ENCODE measurements at places on chromosomes 16 and 17.

- no peak for DNase-seq
Measured at GRCh38 chr17:34377078-34377823, 14.2 kb upstream of the CCL1 start.

GRCh38 chr16:85301231-85301630 lies 189.0 kb upstream of the CIBAR2 start:
- no peak for DNase-seq

DNA sequence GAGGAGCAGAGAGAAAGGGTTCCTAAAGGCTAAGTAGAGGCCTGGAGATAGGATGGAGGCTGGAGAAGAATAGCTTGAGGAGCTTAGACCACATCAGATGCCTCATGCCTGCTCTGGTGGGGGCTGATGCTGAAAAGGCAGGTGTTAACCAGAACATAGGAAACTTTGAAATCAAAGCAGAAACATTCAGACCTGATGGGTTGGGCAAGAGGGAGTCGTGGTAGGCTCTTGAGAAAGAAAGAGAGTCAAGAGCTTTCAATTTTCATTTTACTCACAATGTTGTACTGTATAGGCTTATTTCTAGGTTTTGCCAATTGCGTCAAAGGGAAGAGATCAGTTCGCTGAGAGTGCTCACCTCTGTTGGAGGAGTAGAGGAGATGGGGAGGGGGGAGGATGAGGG lies 406.6 kb upstream of the SALL1 start:
- DNase-seq = no peak

DNA sequence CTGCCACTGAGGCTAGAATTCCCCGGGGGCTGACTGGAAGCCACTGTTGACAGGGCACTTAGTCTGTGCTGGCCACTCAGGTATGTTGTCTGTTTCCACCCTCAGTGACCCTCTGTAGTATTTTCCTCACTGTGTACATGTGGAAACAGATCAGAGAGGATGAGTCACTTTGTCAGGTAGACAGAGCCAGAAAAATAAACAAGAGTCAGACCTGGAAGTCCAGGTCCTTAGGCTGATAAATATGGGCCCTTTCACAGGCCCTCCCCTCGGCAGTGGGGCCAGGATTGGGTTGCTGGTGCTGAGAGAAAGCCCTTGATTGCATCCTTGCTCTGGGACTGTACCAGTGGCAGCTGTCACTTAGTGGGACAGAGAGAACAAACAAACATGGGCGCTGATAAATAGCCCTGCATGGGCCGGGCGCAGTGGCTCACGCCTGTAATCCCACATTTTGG lies 21.3 kb downstream of the PGS1 start:
- DNase-seq = no peak

GRCh38 chr17:2897605-2898004 lies 101.4 kb downstream of the RAP1GAP2 start:
- no peak for DNase-seq

- DNase-seq = no peak
Measured at GRCh38 chr16:56019274-56019673, 144.1 kb upstream of the CES5A start.

DNA sequence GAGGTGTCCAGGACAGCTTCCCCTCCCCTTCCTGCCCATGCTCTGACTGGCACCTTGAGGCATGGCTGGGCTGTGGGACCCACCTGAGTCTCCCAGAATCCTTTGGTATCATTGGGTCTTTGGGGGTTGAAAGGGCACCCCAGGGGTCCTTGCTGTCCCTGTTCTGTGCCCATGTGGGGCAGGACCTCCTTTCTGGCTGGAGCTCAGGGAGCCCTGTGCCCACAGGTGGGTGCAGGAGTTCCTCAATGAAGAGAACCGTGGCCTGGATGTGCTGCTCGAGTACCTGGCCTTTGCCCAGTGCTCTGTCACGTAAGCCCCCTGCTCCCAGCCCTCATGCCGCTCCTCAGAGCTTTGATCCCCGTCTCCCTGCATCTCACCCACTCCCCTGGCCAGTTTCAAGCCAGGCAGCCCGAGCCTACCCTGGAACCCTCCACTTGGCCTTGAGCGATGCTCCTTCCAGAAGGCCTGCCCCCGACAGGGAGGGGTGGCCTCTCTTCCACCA lies 11.8 kb downstream of the FMNL1 start:
- DNase-seq = no peak

DNA sequence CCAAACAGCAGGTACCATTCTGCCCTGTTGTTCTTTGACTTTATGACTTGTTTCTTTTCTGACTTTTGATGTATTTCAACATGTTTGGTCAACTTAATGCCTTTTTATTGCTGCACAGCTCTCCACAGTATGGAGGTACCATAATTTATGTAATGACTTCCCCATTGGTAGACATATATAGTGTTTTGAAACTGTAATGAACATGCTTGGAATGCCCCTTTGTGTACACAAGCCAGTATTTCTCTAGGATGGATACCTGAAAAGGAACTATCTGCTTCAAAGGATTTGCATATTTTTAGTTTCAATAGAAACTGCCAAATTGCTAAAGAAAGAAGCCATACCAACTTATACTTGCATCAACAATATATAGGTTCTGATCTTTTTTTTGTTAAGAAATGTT lies 66.1 kb downstream of the NOG start:
- DNase-seq = no peak

- no peak for DNase-seq
Measured at GRCh38 chr17:67119102-67119501, 74.7 kb downstream of the CACNG1 start.

DNA sequence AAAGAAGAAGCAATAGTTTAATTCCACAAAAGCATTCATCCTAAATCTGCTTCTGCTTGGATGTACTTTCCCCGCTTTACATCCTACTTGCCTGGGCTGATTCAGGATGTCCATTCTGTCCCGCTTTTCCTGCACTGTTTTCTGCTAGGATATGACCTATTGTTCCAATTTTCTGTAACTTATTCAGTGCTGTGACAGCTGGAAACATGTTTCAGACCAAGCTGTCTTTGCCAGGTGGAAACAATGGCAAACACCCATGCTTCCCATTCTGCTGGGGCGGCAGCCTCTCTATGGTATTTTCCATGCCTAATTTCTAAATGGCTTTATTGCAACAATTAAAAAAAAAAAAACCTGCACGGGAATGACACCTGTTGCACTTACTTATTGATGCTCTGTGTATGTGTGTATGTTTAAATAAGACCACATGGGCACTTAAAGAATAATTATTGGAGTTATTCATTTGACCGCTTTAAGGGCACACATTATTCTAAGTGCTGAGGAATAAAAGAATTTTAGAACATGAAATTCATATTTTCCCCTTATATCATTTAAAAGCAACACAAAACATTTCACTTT lies 21.0 kb downstream of the COQ7 start:
- no peak for DNase-seq

DNA sequence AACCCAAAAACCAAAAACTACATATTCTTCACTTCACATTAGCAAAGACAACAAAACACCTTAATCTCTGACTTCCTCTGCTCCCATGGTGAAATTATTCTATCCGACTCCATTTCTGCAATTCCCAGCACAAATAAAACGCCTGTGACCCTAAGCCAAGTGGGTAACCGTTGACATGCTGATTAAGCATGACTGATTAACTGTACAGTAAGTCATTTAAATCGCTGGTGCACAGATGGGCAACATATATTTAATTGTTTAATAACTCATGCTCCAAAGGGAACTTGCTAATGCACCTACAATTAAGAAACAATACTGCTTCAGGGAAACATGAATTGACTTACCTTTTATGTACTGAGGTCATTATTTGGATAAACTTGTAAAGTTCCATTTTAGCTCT lies 436.7 kb downstream of the KIF2B start:
- DNase-seq = no peak

DNA sequence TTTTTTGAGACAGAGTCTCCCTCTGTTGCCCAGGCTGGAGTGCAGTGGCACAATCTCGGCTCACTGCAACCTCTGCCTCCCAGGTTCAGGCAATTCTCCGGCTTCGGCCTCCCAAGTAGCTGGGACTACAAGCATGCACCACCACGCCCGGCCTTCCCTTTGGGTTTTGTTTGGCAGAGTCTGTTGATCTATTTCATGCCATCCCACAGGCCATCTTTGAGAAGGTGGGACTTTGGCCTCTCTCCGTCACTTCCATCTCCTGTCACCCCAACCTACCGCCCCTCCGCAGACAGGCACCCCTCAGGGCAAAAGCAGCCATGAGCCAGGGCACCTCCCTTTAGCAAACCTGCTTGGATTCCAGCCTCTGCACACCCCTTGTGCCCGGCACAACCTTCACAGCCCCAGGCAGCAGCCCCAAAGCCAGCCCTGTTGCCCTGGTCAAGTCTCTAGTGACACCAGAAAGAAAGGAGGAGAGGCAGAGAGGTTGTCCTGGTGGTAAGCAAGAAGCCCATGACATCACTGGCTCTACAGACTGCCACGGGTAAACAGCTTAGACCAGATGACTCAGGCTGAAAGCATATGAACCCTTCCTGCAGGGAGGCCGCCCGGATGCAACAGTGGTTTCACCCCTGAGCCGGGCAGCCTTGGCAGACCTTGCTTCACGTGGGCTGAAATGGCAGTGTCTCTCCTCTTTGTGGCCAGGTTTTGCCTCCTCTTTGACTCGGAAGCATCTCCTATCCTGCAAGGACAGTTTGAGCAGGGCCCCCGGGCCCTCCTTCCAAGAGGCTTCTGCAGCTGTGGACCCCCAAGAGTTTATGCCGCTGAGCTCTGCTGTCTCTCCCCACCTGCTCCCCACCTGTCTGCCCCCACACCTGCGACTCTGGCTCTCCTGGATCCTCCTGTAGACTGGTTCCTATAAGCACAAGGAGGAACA lies 8.1 kb upstream of the TIMP2 start:
- DNase-seq = no peak

- DNase-seq = no peak
Measured at GRCh38 chr17:59365383-59365981, 34.0 kb downstream of the YPEL2 start.

GRCh38 chr16:66440271-66440802 lies 13.2 kb downstream of the BEAN1 start:
- DNase-seq = no peak

- DNase-seq = peak; percentile 63
Measured at GRCh38 chr16:85350973-85351372, 238.7 kb upstream of the CIBAR2 start.

GRCh38 chr17:27403480-27404005 lies 52.7 kb upstream of the KSR1 start:
- no peak for DNase-seq

DNA sequence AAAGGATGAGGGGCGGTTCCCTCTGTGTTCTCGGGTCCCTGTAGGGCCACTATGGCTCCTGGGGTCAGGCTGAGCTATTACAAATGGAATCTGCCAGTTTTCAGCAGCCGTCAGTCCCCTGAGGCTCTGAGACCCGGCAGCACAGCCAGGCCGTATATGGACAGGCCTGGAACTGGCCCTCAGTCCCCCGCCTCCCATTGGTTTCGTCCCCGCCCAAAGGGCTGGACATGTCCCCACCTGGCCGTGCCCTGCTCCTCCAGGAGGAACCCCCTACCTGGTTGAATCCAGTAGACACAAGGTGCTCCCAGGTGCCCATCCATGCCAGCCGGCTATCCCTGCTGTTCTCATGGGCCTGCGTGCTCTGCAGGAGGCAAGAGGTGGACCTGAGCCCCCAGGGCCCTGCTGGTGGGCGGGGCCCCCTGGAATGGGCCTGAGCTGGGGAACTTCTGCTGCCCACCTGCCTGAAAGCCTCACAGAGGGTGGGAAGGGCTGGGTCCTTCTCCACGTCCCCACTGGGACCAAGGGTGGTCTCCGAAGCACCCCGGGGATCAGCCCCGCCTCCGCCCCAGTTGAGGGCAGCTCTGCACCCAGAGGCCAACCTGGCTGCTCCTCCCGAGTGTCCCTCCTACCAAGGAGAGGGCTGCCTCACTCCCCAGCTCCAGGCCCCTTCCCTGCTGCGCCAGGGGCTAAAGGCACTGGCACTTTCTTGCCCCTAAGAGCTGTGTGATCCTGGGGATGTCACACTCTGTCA lies 16.8 kb downstream of the VASN start:
- no peak for DNase-seq

DNA sequence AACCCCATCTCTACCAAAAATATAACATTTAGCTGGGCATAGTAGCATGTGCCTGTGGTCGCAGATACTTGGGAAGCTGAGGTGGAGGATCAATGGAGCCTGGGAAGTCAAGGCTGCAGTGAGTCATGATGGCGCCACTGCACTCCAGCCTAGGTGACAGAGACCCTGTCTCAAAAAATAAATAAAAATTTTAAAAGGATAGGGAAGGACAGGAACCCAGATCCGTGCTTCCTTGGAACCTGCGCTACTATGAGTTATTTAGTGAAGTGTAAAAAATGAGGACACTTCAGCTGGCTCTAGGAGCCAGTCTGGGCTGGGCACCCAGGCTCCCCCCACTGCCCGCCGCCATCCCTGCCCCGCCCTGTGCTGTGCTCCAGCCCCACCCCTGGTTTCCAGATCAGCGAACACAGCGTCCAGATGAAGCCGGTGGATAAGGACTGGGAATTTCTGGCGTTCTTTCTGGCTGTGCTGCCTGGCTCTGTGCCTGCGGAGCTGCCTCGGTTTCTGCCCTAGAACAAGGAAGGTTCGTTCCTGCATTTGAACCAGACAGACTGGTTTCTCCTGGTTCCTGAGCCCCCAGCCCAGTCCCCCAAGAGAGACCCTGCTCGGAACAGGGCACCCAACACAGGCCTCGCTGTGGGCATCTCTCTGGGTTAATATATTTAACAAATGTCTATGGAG lies 18.5 kb downstream of the PLLP start:
- DNase-seq = no peak

DNA sequence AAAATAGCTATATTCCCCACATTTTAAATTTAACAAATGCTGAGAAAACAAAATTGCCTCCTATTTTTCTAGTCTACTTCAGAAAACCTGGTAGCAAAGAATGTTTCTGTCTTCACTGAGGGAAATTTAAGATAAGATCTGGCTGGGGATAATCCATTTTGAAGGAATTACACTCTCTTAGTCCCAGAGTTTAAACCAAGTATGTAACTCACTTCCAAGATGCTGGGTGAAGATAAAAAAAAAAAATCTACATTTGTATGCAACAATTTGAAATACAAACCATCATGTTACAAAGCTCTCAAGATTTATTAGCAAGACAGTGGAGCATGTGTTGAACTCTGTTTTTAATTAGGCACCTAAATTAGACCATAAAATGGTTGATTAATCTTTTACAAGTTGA lies 5.7 kb downstream of the HS3ST3B1 start:
- DNase-seq = no peak

DNA sequence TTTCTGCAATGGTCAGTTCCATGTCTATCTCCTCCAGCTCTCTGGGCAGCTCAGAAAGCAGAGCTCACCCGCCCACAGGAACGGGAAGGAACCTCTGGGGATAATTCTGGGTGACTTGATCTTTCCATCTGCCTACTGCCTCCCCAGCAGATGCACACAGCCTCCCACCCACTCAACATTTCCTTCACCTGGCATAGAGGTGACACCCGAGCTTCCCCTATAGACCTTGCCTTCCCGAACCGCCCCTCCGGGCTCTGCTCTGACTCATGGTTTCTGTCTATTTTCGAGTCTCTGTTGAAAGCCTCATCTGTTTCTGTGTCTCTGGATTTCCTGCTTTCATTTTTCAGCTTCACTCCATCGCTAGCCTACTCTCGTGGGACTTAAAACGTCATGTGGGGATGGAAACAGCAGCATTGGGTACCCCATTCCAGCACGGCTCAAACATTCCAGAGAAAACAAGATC lies 11.4 kb downstream of the GGA3 start:
- DNase-seq = peak; percentile 75

- DNase-seq = no peak
Measured at GRCh38 chr17:79740413-79740812, 9.7 kb downstream of the ENPP7 start.
